ENCODE measurements at places on chromosomes 7 and 10.

GRCh38 chr10:131775433-131775832 lies 125.4 kb upstream of the PPP2R2D start:
- no peak for DNase-seq

DNA sequence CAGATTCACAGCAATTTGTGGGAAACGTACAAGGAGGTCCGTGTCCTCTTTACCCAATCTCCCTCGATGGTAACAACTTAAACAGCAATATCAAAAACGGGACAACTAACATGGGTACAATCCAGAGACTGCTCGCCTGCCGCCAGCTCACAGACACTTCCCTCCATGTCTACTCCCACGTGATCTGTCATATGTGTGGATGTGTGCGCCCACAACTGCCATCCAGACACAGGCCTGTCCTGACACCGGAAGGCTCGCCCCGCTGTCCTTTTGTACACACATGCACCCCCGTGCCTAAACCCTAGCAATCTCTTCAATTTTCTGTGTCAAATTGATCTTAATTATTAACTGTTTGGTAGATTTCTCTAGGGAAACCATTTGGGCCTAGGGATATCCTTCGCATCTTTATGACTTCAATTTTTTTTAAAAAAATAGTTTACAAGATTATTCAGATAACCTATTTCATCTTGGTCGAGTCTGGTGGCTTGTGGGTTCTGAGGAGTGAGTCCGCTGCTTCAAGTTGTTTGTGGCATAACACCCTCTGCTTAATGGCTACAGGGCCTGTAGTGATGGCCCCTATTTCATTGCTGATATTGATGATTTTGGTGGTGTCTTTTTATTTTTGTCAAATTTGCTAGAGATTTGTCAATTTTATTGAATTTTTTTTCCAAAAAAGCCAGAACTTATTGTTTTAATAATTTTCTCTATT lies 260.6 kb downstream of the MAD1L1 start:
- DNase-seq = no peak

- no peak for DNase-seq
Observed at GRCh38 chr7:129146237-129146979, 1.9 kb downstream of the TSPAN33 start.

- no peak for DNase-seq
Observed at GRCh38 chr10:55024713-55025112, 223.7 kb upstream of the PCDH15 start.

DNA sequence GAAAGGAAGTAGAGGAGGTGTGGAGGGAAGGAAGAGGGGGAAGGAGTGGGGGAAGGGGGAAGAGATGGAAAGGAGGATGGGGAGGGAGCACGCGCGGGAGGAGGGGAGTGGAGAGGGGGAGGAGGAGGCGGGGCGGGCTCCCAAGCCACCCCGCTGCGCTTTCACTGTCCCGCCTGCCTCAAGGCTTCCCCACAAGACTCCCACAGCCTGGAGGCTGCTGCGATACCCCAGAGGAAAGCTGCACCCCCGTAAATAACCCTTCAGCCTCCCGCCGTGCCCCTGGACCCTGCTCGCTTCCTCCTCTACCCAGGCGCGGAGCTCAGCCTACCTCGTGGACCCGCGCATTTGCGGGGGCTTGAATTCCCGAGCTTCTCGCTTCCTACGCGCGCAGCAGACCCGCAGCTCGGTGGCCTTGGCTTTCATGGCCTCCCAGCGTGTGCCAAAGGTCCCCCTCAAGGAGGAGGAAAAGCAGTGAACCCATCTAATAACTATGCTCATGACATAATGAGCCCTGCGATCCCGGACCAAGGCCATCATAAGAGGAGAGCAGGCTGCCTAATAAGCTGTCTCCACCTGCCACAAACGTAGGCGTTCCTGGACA lies at the start of gene C10orf67:
Gene C10orf67 (minus strand): TSS at position 557 of the 601 bp plus-strand sequence. CDS start 23 bp downstream, at position 534.
- no peak for DNase-seq

- no peak for DNase-seq
Observed at GRCh38 chr7:120837599-120837998, 20.3 kb downstream of the TSPAN12 start.

GRCh38 chr7:130641497-130641896 lies 27.1 kb downstream of the COPG2 start:
- DNase-seq = no peak

DNA sequence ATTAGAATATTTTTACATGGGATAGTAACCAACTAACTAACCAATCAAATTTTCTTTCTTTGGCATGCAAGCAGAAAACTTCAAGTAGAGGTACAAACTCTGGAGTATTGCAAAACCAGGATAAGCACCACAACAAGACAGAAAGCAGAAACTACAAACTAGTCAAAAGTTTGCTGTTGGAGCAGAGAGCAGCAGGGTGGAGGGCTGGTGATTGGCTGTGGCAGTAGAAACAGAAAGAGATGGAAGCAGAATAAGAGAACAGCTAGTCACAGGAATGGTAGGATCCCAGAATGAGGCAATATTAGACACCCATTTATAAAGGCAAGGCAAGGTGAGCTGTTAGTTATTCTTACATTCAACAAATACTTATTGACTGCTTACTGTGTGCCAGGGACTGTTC lies 6.8 kb upstream of the MACC1 start:
- DNase-seq = no peak

DNA sequence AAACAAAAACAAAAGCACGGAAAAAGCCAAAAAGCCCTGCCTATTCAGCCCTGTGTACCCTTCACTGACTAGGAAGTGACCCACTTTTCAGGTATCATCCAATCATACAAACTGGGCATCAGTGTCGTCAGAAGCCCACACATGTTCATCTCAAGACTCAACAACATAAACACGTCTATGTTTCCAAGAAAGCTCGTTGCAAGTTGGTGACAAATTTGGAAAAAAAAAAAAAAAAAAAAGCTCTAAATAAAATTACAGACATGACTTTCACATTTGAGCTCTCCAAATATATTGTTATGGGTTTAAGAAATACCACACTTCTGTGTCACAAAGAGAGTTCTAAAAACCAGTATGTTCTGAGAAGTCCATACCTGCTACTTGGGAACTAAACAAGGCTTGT lies 204.7 kb upstream of the KLF14 start:
- DNase-seq = peak; percentile 86

- DNase-seq = peak; percentile 90
Observed at GRCh38 chr10:68471586-68472408, at the start of gene DNA2. TSS of gene DNA2 (minus strand) at chr10:68471973. CDS start at chr10:68471864, 109 bp downstream.

DNA sequence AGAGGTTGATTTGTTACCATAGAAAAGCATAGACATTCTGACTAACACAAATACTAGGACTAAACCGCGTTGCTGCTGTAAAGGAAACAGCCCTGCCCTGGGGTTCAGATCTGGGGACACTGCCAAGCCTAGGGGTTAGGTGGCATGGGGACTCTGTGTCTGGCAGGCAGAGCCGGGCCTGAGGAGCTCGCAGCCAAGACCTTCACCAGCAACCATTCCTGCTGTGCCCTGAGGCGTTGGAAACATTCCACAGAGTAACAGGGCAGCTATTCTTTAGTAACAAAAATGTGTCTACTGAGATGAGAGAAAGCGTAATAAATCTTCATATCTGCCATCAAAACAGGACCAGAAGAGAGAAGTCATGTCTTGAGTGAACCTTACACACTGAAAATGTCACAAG lies 280.5 kb downstream of the POM121L12 start:
- DNase-seq = no peak

DNA sequence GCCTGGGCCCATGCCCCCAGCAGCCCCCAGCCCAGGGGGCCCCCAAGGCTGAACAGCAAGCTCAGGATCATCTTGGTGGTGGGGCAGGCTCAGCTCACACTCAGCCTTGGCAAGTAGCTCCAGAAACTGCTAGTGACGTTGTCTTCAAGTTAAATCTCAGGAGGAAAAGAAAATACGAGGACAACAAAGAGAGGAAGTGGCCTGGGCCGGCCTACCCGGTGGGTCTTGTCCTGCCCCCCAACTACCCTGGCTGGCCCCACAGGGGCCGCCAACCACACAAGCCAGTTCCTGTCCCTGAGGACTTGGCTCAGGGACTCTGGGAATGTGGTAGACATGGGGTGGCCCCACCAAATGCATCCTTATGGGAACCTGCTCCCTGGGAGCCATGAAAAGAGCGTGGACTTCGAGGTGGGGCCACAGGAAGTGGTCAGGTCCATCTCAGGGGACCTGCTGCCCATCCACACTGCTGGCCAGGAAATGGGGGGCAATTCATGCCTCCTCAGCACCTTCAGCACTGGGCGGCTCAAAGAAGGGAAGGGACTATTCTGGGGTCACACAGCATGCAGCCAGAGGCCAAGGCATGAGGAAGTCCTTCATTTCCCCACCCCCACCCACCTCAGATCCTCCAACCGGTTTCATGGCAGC lies at the start of gene MMRN2:
Gene MMRN2 (minus strand): TSS at position 145 of the 645 bp plus-strand sequence. CDS start 74 bp downstream, at position 71.
- DNase-seq = no peak

DNA sequence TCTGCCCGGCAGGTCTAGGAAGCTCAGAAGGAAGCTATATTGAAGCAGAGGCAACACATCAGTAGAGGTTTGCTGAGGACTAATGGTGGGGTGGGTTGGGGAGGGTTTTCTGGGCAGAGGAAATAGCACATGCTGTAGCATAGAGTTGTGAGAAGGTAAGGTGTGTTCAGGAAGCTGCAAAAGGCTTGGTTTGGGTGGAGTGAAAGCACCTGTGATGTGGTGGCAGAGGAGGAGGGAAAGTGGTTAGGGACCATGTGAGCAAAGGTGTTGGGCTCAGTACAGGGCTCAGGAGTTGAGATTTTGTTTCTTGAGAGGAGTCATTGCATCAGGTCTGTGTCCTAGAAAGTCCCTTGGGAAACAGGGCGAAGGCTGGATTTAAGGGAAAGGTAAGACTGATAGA lies 294.6 kb downstream of the SORCS3 start:
- no peak for DNase-seq

DNA sequence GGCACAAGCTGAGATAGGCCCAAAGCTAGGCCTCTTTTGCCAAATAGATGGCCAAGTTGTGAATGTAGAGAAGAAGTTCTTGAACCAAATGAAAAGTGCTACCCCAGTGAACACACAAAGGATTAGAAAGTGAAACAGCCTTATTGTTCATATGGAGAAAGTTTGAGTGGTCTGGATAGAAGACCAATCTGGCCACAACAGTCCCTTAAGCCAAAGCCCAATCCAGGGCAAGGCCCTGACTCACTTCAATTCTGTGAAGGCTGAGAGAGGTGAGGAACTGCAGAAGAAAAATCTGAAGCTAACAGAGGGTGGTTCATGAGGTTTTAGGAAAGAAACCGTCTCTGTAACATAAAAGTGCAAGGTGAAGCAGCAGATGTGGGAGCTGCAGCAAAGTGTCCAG lies 18.7 kb upstream of the ATP6V0A4 start:
- DNase-seq = no peak

- no peak for DNase-seq
Observed at GRCh38 chr7:106927536-106927935, 62.5 kb downstream of the PIK3CG start.

GRCh38 chr7:81562581-81562980 lies 207.3 kb downstream of the HGF start:
- DNase-seq = no peak

- no peak for DNase-seq
Observed at GRCh38 chr10:84994722-84995121, 666.3 kb downstream of the CCSER2 start.

DNA sequence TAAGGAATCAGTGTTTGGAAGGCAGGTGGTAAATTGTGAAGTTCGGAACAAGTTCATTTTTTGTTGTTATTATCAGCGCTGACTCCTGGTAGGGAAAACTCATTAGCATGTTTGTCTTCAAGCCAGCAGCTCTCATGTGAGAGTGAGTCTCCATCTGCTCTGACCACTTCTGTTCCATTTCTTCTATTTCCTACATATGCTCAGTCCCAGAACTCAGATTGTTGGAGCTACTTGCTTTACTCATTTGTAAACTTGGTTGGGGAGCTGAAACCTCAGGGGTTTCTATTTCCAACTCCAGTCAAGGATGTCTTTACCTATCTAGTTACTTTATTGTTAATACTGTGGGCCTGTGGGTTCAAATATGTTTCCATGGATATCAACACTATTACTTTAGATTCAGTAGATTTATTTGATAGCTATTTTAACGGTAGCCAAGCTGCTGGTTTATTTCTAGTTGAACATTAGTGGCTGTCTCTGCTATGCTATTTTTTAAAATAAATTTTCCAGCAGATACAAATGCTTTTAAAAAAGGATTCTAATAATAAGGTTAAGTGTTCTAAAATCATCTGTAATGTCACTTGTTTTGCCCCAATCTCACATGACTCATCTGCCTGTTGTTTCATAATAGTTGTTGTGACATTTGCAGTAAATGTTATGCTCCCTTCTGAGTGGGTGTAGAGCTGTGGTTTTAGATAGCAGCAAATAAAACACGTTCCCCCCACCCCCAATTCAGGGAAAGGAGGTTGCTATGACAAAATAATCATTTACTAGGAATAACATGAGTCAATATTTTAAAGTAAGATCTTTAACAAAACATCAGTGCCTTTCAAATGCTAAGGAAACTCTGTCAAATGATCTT lies 143.3 kb downstream of the HDAC9 start:
- peak; percentile 1 for DNase-seq

DNA sequence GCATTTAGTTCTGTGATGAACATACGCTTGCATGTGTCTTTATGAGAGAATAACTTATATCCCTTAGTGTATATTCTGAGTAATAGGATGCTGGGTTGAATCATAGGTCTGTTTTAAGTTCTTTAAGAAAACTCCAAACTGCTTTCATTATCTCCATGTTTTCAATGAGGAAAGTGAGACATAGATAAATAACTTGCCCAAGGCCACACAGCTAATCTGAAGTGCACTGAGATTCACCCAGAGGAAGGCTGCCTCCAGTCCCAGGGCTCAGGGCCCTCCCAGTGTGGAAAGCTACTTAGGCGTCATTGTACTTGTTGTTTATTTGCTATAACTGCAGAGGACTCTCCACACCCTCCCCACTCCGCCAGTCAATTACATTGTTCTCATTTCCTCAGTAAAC lies 126.7 kb downstream of the INHBA start:
- DNase-seq = no peak

DNA sequence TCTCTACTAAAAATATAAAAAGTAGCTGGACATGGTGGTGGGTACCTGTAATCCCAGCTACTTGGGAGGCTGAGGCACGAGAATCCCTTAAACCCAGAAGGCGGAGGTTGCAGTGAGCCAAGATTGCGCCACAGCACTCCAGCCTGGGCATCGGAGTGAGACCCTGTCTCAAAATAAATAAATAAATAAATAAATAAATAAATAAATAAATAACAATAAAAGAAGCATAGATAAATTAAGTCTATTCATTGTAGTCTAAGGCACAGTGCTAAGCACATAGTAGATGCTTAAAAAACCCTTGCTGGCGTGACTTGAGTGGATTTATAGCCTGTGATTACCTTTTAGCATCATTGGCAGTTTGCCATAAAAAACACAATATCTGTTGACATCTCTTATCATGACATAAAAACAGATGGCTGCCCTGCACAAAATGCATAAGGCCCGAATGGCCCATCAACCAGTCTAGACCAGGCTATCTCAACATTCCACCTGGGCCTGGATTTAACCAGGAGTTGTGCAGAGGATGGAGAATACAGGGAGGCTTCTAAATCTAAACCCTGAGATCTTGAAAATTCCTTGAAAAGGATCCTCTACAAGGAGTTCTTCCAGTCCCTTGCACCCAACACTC lies 94.9 kb downstream of the PRLHR start:
- no peak for DNase-seq

GRCh38 chr7:92665926-92666325 lies 75.7 kb upstream of the FAM133B start:
- DNase-seq = no peak

All from RKO (cell line).